ENCODE measurements at places on chromosomes 7 and 10. TPM values are rescaled to one million over a fixed set of nuclear protein-coding genes. Genes with fewer than 3 reads are reported as not detected.

- H3K27ac ChIP-seq = no peak overlapping the region
- H3K27me3 ChIP-seq = peaks cover 15% of the 10 kb centered on the region
- H3K4me1 ChIP-seq = peaks cover 3% of the 10 kb centered on the region
- no peak for DNase-seq
- H3K36me3 ChIP-seq = no peaks in the 10 kb centered on the region
Measured at GRCh38 chr10:101838416-101838970, 5.1 kb downstream of the KCNIP2 start.

GARIN1A gene
- 0.50 TPM for total RNA-seq

DNA sequence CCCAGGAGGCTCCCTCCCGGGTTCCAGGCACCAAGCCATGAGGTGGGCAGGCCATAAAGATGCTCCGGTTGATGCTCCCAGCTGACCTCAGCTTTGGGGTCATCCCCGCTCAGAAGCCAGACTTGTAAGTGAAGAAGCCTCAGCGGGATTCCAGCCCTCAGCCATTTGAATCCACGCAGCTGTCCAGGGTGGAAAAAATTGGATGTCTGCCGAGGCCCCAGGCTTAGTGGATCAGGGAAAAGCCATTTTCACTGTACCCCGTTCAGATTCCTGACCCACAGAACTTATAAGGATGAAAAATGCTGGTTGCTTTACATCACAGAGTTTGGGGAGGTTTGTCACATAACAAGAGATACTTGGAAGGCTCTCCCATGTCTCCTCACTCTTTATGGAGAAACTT lies 49.2 kb upstream of the CPN1 start:
- H3K4me1 ChIP-seq = no peaks in the 10 kb centered on the region
- 0 out of 2 replicates have a peak, but pooled peaks cover 2% of the 10 kb centered on the region for H3K36me3 ChIP-seq
- H3K27ac ChIP-seq = no peak overlapping the region
- DNase-seq = no peak
- H3K4me3 ChIP-seq = no peak overlapping the region
- H3K27me3 ChIP-seq = no peaks in the 10 kb centered on the region

GRCh38 chr7:123645516-123645915 lies 10.2 kb upstream of the LMOD2 start:
- no peak overlapping the region for H3K27ac ChIP-seq
- no peak for DNase-seq
- H3K36me3 ChIP-seq = no peaks in the 10 kb centered on the region

DNA sequence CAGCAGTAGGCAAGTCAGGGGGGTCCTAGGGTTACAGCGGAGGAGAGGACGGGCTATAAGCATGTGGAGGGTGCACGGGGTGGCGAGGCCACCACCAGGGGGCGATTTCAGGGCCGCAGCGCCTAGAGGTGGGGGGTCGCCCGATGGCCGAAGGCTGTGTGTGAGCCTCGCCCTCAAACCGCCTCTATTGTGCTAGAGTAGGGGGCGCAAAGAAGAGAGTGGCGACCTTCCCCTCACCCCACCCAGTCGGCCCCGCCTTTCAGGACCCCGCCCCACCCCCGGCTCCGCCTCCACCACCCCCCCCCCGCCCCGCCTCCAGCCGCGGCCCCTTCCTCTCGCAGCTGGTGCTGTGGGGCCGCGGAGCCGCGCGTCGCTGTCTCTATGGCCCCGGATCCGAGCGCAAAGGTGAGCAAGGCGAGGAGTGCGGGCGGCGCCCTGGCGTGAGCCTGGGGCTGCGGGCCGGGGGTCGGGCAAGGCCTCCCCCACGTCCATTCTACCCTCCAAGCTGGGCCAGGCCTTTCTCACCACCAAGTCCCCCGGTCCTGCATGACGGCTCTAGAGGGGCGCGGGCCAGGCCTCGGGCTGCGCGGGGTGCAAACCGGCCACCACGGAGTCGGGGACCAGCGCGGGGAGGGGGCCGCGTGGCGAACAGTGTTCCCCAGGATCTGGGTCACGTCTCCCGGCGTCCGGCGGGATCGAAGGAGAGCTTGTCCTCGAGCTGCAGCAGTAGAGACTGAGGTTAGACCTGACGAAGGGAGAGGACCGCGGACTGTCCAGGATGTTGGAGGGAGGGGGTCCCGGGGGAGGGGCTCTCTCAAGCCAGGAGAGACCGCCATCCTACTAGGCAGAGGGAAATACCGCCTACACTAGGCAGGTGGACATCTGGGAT lies at the start of gene SEMA4G:
SEMA4G (plus strand) TSS at position 318 of the 889 bp plus-strand sequence. CDS start 3,409 bp downstream, outside the sequence.
- H3K4me1 ChIP-seq = no peaks in the 10 kb centered on the region
- no peaks in the 10 kb centered on the region for H3K36me3 ChIP-seq
- DNase-seq = peak; percentile 84
- H3K4me3 ChIP-seq = peak within 1 kb of the TSS; percentile 66
- H3K27me3 ChIP-seq = no peaks in the 10 kb centered on the region

DNA sequence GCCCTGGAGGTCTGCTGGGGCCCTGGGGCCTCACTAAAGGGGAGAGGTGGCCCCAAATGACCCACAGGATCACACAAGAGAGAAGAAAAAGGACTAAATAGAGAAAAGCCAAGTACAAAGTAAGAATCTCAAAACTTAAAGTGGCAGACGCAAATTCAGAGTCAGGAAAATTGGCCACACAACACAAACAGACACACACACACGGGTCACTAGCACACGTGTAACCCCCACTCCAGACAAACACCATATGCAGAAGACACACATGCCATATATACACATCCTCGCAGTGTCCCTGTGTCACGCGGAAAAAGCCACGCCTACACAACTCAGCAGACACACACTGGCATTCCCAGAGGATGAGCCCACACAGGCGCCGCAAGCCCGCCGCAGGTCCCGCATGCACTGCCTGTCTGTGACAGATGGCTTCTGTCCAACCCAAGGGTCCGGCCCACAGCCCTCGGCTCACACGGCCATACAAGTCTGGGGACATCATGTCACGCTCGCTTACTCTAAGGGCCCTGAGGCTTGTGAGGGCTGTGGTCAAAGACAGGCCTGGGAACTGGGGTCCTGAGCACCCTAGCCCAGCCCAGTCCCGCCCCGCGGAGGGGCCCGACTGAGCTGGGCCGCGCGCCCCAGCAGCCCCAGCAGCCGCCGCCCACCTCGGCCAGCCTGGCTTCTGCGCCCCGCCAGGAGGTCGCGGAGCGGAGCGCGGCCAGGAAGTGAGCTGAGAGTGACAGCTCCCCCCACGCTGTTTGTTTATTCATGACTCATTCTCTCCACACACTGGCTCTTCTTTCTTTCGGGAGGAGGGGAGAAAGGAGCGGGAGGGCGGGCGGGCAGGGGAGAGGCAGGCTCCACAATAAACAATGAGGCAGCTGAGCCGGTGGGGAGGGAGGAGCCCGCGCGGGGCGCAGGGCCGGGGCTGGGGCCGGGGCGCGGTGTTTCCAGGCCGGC lies 95.5 kb upstream of the ZMIZ1 start:
- H3K27ac ChIP-seq = no peak overlapping the region
- H3K4me1 ChIP-seq = peaks cover 3% of the 10 kb centered on the region
- peak; percentile 87 for DNase-seq

DNA sequence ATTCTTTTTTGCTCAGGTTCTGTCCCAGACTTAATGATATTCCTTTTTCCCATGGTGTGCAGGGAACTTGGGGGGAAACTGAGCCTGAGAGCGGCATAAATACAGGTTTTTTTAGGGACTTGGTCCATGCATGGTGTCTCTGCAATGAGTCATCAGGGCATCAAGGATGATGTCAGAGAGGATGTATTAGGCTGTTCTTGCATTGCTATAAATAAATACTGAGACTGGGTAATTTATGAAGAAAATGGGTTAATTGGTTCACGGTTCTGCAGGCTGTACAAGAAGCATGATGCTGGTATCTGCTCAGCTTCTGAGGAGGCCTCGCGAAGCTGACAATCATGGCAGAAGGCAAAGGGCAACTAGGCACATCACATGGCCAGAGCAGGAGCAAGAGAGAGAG lies 185.4 kb downstream of the RAB11FIP2 start:
- H3K27me3 ChIP-seq = no peaks in the 10 kb centered on the region
- H3K4me3 ChIP-seq = no peak overlapping the region
- no peak for DNase-seq
- H3K36me3 ChIP-seq = no peaks in the 10 kb centered on the region
- H3K4me1 ChIP-seq = no peaks in the 10 kb centered on the region
